ENCODE measurements at places on chromosomes 6 and 20.

GRCh38 chr20:38804682-38805501, 605 bp upstream of the PPP1R16B start:
- DNase-seq: no peak

DNA sequence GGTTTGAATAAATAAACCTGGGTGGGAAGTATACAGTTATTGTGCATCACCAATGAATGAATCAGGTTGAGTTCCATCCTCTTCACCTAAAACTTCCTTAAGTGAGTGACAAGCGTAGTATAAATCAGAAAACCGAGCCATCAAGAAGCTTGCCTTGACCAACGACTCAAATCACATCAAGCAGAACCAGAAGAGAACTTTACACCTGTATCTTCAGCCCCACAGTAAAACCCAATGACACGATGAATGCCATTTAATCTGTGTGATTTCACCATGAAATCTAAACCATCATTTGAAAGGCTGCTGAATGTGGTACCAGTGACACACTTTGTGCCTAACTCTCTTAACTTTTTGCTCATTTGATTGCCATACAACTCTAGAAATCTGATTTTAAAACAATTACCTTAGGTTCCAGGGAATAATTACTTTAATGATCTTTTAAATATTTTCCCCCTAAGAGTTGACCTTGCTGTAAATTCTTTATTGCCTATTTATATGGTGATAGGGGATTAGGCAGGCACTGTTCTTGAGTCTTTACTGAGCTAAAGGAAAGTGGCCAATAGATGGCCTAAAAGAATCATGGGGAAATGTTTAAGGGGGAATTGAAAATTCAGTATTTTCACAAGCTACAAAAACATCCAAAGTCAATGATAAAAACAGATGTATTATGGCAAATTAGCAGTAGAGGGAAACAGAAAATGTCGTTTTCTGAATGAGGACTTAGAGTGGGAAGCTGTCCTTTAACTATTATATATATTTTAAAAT, 152.0 kb upstream of the EYA4 start:
- DNase-seq: no peak

- DNase-seq: no peak
Measured at GRCh38 chr6:117272032-117272866, 6.9 kb downstream of the VGLL2 start.

DNA sequence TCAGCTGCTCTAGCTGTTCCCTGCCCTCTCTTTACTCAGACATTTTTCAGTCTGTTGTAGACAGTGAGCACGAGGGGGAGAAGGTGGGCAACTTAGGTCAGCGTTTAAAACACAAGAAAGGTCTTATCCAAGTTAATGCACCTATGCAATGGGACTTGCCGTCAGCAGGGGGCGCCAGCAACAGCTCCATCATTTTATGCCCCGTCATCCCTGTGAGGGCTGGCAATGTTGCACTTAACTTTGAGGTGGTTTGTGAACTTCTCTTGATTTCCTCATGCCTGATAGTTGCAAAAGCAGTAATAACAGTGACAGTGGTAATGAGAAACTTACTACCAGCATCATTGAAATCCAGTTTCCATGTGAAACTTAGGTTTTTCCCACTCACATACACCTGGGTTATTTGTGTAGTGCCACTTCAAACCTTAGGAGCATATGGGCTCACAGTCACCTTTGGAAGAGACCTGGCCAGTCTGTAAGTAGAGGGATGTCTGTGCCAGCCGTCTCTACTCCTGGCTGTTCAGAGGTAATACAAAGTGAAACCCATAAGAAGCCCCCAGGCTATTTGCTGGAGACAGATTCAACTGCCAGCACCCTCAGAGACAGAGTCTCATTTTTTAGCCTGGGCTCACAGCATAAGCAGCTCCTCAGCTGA, 44.9 kb upstream of the ID1 start:
- peak; percentile 72 for DNase-seq

DNA sequence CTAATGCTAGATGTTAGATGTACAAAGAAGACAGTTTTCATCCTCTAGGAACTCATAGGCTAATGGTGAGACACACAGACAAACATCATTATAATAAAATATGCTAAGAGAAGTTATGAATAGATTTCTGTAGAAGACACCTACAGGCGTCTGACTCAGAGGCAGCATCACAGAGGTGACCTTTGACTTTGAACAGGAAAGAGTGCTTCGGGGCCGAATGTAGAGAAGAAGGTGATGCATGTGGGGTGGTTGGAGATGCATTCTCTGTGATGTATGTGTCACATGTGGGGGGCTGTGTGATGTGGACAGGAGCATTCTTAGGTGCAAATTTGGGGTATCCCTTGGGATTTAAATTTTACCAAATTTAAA, 6.8 kb downstream of the GUCA1A start:
- DNase-seq: peak; percentile 33

GRCh38 chr20:24669701-24670100, 200.3 kb downstream of the SYNDIG1 start:
- peak; percentile 4 for DNase-seq

DNA sequence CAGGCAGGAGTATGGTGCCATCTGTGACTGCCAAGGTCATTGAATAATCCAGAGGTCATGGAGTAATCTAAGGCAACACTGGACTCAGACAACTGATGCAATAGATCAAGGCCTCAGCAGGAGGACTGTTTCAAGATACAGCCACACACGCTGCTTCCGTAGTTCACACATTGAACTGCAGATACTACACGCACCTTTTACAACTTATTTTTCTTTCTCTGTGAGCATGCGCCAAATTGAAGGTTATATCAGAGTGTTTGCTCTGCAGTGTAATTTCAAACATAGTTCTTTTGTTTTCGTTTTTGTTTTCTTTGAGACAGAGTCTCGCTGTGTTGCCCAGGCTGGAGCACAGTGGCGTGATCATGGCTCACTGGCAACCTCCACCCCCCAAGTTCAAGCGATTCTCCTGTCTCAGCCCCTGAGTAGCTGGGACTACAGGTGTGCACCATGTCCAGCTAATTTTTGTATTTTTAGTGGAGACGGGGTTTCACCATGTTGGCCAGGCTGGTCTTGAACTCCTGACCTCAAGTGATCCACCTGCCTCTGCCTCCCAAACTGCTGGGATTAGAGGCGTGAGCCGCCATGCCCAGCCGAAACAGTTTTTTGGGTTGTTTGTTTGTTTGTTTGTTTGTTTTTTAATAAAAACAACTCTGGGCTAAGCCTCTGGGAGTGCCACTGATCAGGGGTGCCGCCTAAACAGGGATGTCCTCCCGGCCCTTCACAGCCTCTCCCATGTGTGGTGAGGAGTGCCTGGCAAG, 96.6 kb upstream of the NAA20 start:
- DNase-seq: no peak

- no peak for DNase-seq
Measured at GRCh38 chr6:159943968-159944598, 24.8 kb upstream of the IGF2R start.

DNA sequence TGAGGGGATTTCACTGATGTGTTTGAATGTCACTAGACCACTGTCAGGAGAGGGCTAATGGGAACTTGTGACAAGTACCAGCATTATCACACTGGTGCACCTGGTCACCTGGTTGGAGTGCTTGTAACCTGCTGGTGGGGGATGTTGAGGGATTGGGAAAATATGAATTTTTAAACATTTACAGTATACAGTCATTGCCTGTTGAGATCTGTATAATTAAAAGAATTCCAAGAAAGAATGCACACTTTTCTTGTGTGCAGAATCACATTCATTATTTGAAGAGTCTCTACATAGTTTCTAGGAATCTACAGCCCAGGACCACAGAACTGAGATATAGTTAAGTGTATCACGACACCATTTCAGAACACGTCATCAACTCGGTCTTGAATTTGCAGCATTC, 118.4 kb downstream of the AIG1 start:
- DNase-seq: no peak

GRCh38 chr6:126253431-126253830, 86.5 kb upstream of the CENPW start:
- no peak for DNase-seq

DNA sequence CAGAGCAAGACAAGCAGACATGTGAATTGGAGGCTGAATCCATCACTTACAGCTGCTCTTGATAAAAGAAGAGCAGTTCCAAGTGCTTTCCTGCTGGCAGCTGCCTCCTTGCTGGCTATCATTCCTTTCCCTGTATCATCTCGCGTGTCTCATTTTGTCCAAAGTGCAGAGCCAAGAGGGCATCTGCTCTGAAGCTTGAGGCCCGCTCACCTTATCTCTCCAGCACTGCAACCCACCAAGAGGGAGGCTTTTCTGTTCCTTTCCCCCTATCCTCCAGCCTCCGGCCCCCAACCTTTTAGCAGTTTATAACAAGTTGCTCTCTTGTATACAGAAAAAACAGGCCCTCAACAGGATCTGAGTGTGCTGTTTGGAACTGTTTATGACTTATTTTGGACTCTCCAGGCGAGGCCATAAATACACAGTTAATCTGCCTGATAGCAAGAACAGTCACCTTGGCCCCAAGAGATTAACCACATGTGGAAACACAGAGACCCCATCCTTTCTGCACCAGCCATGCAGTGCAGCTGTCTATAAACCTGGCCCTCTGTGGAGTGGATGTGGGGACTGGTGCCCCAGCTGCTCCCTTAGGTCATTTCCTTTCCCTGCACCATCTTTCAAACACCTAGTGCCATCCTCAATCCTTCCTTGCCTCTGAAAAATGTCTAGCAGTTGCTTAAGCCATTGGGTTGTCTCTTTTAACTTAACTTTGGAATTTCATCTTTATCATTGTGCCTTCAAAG, 172.5 kb upstream of the FERMT1 start:
- no peak for DNase-seq

DNA sequence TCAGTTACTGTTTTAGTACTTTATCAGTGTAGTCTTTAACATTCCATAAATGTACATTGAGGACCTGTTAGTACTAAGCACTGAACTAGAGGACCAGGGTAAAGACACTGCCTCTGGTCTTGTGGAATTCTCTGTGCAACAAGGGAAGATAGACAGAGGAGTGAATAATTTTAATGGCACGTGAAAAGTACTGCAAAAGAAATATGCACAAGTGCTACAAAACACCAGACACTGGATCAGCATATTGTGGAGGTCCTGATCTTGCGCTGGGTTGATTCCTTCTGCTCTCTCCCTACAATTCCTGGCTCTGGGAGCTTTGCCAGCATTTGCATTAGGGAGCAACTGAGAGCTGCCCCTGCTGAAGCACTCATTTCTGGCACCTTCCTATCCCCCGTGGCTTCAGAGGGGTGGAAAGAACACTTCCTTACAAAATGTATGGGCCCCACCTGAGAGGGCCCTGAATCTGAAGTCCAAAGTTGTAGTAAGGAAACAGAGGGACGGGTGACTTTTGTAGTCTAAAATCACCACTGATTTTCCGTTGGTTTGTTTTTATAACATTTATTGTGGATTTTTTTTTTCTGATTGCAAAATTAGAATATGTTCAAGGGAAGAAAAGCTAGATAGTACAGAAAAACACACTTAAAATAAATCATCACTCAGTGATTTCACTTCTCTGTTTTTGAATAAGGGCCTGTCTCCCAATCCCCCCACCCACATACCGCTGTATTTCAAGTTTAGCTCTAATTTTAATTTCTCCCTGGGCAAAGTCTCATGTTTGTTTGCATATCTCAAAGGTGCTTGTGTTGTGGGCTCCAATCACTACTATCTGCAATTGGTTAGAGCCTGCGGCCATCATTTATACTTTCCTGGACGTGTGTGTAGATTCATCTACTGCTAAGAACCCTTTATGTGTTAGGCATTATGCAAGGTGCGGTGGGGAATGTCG, 4.9 kb downstream of the PKIG start:
- DNase-seq: no peak

DNA sequence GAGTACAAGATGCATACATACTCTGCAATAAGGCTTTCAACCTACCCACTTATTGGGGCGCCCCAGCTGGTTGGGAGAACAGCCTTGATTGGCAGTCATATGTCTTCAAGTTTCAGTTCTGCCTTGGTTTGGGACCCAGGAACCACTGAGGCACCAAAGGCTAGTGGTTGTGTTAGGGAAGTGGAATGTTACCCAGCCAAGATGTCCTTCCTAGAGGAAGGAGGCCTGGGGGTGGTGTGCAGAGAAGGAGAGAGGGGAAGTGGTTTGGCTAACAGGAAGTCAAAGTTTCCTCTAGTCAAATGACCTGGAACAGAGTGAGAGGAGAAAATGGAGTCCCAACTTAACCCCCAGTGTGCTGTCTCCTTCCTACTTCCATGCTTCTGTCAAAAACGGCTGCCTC, 59.4 kb downstream of the CD164 start:
- DNase-seq: no peak

DNA sequence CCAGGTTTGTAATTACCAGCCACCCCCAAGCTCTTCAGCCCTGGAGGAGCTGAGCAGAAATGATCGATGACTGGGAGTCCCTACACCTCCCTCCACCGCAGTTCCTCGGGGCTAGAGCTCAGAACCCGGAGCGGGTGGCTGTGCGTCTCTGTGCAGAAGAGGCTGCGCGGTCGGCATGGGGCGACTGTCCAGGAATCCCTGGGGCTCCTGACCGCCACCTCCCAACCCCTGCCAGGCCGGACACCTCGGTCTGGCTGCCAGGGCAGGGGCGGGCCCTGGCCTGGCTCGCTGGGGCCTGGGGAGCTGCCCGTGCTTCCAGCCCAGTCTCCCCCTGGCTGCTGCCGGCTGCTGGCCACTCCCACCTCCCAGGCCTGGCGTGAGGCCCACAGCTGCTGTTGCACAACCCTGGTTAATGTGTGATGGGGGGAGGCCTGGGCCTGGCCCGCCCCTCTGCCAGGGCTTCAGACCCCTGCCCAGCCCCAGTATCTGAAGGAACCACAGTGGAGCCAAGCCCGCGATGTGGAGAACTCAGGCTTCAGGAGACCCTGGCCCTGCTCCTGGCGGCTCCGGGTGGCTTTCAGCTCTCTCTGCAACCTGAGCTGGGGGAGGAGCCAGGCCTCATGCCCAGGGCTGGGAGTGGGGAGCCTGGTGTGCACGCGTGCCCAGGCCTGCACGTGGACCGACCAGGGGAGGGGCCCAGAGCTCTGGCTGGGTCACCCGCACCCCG, 1.2 kb downstream of the SLC2A4RG start:
- DNase-seq: peak; percentile 71

DNA sequence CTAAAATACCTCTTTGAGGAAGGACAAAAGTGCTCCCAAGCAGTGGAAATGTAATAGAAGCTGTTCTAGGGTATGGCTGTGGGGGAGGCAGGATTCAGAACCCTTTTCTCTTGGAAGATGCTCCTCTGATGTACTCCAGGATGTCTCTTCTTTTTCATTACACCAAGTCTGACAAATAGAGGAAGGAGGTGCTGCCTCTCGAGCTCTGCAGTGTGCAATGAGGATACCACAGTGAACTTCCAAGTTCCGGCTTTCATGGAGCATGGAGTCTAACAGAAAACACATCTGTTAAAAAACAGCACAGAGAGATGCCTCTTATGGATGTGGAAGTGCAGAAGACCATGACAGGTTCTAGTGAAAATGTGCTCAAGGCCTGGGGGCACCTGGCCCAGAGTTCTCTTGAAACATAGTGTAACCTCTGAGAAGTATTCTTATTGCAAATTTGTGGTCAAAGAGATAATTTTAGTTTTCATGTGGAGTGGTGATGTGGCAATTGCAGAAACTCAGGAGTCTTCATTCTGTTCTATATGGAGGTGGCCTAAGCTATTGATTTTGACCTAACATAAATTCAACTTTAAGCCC, 362.0 kb upstream of the CITED2 start:
- no peak for DNase-seq

GRCh38 chr20:63920226-63920625, 25.3 kb downstream of the DNAJC5 start:
- DNase-seq: no peak

GRCh38 chr6:75290136-75290945, 5.7 kb upstream of the TMEM30A start:
- no peak for DNase-seq

GRCh38 chr20:21632031-21632734, 73.3 kb upstream of the PAX1 start:
- DNase-seq: no peak

- DNase-seq: no peak
Measured at GRCh38 chr6:10964684-10965083, 77.8 kb downstream of the SYCP2L start.
